Putamen (tissue), 1 donor: ENCODE measurements at places on chromosomes 3 and 15.

DNA sequence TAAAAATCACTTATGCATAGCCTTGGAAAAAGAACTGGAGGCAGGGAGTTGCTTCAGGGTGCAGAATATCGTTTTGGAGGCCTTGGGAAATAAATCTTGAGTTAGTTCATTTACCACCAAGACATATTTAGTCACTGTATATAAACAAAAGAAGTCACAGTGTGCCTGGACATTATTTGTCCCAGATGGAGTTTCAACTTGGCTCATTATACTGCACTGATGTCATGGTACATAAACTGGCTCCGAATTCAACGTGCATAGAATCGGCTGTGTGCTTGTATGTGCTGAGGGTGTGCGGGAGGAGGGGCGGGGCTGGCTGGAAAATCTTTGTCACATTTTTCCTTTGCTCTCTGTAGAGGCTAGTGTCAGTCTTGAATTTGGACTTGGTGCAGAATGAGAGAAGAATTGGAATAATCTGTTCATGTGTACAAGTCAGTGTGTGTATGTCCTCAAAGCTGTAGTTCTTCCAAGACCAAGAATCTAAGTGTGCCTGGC, 86.6 kb downstream of the FNDC3B start:
- peak; percentile 26 for DNase-seq

DNA sequence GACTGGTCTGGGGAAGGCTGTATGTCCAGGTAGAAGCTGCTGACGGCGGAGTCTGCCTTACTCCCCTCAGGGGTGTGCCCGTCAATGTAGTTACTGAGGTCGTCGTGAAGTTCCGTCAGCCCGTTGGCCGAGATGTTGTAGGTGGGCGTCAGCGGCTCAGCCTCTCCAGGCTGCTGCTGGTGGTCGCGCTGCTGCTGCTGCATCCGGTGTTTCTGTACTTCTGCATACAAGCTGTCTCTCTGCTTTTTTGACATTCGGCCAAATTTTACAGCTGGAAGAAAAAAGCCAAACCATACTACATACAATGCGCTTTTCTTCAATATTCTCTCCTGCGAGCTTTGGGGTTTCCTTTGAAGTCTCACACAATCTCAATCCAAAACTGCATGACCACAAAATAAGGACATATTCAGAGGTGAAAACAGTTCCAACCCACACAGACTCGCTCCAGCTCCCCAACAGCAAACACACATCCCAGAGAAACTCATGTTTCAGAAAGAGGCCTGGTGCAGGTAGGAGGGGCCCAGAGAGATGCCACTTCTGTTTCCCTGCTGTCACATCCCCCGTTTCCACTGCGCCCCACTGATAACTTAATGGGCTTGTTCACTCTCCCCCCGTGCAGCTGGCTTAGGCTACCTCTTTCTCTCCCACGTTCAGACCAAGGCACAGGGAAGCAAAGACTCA, 32.5 kb upstream of the ICE2 start:
- DNase-seq, result no peak

- DNase-seq, result no peak
These were observed 29.6 kb downstream of the ONECUT1 start for GRCh38 chr15:52760562-52760961.

GRCh38 chr3:101876142-101876541, 26.8 kb downstream of the NFKBIZ start:
- no peak for DNase-seq

GRCh38 chr15:60865507-60865906, 363.6 kb downstream of the RORA start:
- DNase-seq, result no peak

DNA sequence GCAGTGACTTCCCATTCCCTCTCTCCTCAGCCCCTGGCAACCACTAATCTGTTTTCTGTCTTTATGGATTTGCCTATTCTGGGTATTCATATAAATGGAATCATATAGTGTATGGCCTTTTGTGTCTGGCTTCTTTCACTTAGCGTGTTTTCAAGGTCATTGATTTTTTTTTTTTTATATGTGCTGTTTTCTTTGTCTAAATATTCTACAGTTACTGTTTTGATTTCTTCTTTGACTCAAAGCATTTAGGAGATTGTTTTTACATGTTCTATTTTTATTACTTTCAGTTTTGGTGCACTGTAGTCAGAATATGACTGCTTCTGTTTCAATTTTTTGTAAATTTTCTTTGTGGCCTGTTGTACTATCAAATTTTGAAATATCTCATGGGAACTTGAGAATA, 71.9 kb upstream of the RNU6-1 start:
- DNase-seq, result no peak

DNA sequence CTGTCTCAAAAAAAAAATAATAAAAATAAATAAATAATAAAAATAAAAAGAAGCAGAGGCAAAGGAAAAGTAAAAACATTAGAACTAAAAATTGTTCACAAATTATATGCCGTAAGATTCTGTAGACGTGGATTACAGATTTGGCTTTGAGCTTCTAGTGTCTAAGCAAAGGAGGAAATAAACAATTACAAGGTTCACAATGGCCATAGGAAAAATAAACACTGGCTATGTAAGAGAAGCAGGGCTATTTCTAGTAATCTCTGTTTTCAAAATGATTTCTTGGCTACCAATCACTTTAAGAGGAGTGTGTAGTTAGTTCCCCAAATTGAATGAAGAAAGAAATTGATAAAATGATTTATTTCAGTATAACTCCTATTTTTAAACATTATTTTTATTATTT, 54.5 kb downstream of the TMEM41A start:
- DNase-seq, result no peak

DNA sequence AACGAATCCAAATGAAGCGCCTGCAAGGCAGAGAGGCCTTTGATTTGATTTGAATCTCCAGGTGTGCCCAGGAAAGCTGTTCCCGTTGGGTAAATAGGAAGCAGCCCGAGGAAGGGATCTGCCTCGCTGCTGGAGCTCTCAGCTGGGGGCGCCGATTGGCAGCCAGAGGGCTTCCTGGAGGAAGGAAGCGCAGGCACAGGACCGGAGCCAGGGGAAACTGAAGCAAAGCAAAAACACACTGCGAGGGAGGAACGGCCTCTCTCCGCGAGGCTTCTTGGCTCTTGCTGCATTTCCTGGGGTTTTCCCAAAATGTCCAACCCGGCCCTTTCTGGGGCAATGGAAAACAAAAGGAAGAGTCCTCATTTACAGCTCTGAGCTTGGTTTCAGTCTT, 80.3 kb downstream of the TMEM266 start:
- DNase-seq, result no peak

GRCh38 chr3:143529018-143529478, 319.2 kb downstream of the SLC9A9 start:
- DNase-seq, result peak; percentile 7

GRCh38 chr3:194801461-194802432, 116.1 kb downstream of the FAM43A start:
- no peak for DNase-seq

DNA sequence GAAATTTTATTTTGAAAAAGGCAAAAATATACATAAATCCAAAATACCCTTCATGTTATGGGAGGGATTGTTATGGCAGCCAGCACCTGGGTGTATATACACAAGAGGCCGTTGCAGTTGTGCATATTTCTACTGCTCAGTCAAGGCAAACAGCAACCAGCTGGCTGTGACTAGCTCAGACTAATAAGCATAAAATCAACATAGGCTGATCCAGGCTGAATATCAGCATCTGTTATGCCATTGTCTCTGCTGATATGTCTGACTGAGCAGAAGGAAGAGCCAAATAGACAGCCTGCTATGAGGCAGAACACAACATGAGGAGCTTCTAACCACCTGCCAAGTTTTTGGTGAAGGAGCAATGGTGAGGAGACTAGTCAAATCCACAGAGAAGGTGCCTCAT, 457.5 kb upstream of the ALCAM start:
- no peak for DNase-seq

- DNase-seq, result no peak
These were observed 546.6 kb downstream of the MFSD1 start for GRCh38 chr3:159348431-159348830.

DNA sequence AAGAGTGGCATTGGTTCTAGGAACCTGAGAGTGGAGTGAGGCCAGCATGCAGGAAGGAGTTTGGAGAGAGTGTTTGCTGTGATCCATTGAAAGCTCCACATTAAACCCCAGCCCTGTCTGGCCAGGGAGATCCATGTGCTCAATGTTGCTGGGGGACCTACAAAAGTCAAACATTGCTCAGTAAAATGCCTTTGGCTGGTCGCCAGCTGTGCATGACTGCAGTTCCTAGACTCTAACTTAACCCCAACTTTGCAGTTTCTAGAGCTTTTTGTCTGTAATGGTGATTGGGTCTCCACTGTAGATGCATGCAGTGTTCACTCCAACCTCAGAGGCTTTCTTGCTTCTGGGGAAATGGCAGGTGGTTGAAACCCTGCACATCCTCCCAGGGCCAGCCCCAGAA, 99.7 kb upstream of the ABHD17C start:
- DNase-seq, result no peak

GRCh38 chr15:44537735-44538240, 841 bp downstream of the EIF3J start:
- DNase-seq, result no peak

GRCh38 chr15:63722204-63722808, 111.4 kb downstream of the HERC1 start:
- no peak for DNase-seq

GRCh38 chr3:100368441-100368840, 32.4 kb downstream of the TOMM70 start:
- no peak for DNase-seq

DNA sequence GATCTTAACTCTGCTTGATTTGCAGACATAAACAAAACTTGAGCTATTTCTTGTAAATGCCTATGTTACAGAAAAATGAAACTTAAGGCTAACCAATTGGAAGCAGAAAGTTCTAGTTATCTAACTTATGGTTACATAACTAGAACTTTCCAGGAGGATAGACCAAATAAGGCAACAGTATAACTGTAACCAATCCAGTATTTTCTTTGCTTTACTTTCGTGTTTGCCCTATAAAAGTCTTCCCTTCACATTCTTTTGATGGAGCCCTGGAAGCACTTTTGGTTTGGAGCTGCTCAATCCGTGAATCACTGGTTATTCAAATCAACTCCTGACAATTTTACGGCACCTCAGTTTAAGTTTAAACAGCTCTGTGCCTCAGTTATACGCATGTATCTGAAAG, 164.6 kb downstream of the SUCLG2 start:
- no peak for DNase-seq

DNA sequence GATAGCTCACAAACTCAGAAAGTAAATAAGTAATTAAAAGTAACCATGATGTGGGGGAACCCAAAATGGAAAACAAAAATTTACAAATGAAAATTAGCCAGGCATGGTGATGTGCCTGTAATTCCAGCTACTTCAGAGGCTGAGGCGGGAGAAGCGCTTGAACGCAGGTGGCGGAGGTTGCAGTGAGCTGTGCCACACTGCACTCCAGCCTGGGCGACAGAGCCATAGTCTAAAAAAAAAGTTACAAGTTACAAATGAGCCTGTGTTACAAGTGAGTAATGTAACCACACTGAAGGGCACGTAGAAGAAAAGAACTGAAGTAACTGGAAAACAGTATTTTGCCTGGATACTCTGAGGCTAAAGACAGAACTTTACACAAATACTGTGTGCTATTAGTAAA, 11.3 kb downstream of the EXOSC7 start:
- no peak for DNase-seq
